Fibroblast of skin of abdomen (primary cell): ENCODE measurements at places on chromosomes 6 and 20.

DNA sequence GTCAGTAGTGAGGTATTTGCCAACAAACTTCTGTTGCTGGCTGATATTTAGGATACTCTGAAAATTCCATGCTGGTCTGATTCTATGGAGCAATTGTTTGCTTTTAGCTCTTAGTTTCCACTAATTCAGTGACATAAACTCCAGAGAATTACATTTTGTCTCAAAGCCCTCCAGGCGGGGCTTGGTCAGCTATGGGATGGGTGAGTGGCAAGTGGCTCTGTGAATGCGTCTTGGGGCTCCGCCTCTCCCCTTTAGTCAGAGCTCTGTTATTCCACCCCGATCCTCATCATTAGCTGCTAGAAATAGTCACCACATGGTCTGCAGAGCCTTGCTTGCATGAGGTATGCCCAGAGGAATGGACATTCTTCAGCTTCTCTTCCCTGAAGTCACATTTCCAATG lies 540.6 kb downstream of the QKI start:
- DNase-seq = peak; percentile 91

GRCh38 chr6:149834513-149835481 lies 29.4 kb downstream of the LRP11 start:
- peak; percentile 65 for DNase-seq

GRCh38 chr6:144657691-144658090 lies 372.6 kb downstream of the UTRN start:
- DNase-seq = peak; percentile 45

DNA sequence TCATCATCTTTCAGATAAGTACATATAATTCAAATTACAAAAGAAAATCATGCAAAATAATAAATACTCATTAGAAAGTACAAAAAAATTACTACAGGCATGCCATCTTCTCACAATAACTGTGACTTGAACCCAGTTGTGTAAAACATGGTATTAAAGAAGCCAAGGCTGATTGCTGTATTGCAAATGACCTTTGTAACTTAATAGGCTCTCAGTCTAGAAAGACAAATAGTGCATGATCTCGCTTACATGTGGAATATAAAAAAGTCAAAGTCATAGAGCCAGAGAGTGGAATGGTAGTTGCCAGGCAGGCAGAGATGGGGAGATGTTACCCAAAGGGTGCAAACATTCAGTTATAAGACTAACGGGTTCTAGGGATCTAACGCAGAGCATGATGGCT lies 626.1 kb downstream of the COL12A1 start:
- no peak for DNase-seq

- DNase-seq = no peak
These were observed 640 bp downstream of the NFS1 start for GRCh38 chr20:35698298-35699126.

DNA sequence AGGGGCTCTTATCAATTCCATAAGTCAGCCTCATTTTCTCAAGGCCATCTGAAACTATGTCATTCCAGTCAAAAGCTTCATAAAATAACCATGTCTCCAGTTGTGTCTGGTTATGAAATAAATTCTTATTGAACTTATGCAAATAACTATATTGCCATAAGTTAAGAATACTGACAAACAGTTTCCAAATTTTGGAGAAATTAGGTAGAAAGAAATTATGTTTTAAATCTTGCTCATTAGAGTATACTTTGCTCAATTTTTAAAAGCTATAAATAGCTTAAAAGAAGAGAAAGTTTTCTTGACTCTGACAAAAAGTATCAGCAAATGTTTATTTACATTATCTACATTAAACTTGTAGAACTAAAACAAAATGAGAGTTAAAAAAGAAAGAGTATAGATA lies 63.0 kb upstream of the MRAP2 start:
- DNase-seq = no peak

DNA sequence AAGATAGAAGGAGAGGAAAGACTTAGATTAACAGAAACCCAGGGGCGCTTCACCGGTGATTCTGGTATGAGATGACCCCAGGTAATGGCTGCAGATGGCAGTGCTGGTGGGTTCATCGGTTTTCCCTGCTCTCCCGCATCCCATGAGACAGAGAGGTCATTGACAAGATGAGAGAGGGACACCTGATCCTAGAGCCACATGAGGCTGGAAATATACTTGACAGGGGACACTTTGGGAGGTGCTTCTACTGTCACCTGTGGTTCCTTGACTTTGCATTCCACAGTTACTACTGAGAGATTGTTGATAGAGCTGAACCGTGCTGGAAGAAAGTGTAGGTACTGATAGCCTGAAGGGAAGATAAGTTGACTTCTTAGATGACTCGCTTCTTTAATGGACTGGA lies 74.3 kb downstream of the SYNDIG1 start:
- DNase-seq = no peak

DNA sequence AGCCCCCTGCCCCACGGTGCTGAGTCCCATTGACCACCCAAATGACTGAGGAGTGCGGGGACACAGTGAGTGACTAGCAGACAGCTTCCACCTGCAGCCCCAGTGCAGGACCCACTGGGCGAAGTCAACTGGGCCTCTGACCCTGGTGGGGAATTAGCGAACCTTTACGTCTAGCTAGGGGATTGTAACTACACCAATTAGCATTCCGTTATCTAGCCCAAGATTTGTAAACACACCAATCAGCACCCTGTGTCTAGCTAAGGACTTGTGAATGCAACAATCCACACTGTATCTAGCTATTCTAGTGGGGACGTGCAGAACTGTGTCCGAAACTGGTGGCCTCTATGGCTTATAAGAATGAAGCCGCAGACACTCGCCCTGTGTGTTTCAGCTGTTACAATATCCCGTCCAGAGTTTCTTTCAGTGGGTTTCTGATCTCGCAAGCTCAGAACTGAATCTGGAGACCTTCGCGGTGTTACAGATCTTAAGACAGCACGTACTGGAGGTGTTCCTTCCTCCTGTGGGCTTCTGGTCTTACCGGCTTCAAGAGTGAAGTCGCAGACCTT lies 21.1 kb upstream of the GMPR start:
- no peak for DNase-seq

- no peak for DNase-seq
These were observed 50.2 kb upstream of the CHRNA4 start for GRCh38 chr20:63411151-63411897.

- DNase-seq = no peak
These were observed 24.1 kb downstream of the HM13 start for GRCh38 chr20:31538326-31538725.

- peak; percentile 82 for DNase-seq
These were observed 178.4 kb upstream of the SUPT3H start for GRCh38 chr6:45555981-45556771.

DNA sequence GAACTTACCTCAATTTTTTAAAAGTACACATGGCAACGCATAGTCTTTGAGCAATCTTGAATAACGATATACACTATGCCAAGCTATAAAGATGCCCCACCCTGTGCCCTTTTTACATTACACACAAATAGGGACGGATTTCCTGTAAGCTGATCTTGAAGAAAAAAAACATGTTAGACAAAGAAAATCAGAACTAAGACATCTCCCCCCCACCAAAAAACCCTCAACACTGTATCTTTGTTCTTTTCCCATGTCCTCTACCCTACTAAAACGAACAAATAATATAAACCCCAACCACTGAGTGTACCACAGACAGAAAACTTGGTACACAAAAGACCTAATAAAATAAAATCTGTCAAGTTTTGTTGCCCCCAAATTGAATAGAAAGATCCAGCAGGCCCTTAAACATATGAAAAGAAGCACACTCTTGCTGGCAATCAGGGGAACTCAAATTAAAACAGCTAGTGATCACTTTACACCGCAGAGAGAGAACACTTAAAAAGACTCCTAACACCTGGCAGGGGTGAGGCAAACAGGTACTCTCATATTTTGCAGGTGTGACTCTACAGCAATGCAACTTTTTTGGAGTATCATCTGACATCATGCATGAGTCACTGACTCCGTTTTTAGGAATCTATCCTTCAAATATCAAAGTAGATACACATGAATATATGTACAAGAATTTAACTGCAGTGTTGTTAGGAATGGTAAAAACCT lies 29.6 kb downstream of the BACH2 start:
- DNase-seq = no peak

DNA sequence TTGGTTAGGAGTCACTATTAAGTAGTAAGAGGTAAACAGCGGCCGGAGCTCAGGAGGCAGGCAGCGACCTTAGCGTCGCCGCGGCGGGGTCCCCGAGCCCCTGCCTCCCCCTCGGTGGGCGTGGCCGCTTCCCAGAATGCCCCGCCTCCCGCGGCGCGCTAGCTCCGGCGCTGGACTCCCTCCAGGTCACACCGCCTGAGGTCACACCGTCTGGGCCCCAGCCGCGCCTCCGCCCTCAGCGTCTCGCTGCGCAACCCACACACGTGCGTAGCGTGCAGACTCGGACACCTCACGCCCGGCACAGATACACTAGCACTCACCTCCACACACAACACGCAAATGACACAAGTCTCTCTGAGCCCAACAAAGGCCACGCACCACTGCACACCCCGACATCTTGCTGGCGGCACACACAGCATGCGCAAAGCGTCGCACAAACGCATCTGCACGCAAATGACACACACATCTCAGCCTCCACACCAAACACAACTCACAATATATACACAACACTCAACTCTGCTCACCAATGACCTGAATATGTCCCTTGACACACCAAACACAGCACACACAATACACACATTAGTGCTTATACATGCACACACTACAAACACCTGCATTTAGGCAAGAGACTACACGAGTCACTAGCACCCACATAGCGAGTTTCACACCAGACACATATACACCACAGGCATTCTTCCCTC lies 17.6 kb upstream of the CDKN1A start:
- peak; percentile 35 for DNase-seq

DNA sequence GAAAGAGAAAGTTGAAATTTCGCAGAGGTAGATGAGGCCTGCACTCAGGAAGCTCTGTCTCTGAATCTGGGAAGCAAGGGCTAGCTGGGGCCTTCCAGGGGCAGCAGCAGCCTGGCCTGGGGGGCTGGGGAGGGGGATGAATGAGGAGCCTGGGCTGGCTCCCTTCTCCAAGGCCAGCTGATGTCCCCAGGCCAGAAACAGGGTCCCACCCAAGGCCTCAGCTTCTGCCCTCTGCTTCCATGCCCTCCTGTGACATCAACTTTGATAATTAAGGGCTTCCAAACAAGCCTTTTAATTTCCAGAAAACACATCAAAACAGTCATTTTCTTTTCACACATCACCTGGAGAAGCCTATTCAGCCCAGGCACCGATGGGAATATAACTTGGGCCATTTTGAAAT lies 15.4 kb downstream of the TFAP2A start:
- DNase-seq = no peak

DNA sequence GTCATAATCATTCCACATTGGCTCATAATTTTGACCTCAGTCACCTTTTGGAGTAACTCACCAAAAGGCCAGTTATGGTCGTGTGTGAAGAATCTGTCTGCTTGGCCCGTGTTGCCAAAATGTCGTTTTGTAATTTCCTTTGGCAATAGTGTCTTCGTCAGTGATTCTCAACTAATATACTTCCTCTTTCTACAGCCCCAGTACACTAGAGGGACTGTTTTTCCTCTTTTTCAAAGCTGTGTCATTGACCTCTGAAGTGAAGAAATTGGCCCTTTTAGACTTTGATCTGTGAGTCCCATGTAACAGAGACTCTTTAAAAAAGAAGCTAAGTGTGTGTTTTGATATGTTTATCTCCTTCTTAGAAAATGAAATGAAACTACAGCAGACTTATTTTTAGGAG lies 5.2 kb downstream of the FOXO3 start:
- peak; percentile 65 for DNase-seq

GRCh38 chr6:111585241-111585973 lies 20.3 kb downstream of the TRAF3IP2 start:
- DNase-seq = peak; percentile 72

GRCh38 chr20:1390581-1391403 lies 2.1 kb downstream of the FKBP1A start:
- DNase-seq = no peak

- no peak for DNase-seq
These were observed 2.1 kb downstream of the DNMT3B start for GRCh38 chr20:32764005-32764960.

GRCh38 chr6:36865835-36866234 lies 8.8 kb downstream of the PPIL1 start:
- no peak for DNase-seq

- DNase-seq = no peak
These were observed 56.9 kb downstream of the HAO1 start for GRCh38 chr20:7883309-7883708.

GRCh38 chr6:38714239-38715015 lies 684 bp upstream of the DNAH8 start:
- DNase-seq = no peak

GRCh38 chr6:17015551-17016381 lies 86.1 kb upstream of the STMND1 start:
- DNase-seq = no peak

- peak; percentile 0 for DNase-seq
These were observed 16.9 kb downstream of the TDRD6 start for GRCh38 chr6:46704562-46704961.

DNA sequence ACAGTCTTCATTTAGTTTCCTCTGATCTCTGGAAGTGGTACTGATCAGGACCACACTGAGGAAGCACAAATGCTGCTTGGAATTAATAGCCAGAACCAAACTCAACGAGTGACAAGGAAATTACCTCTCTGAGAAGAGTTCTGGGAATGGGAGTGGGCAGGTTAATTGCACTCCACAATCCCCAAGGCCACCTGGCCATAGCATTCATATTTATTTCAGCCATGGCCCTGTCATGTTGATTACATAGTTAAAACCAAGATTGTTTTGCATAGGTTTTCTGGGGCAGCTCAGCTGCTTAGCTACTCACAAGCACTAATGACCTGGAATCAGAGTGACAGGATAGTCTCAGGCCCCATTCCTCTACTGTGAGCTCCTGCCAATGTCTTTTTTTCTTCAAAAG lies 230.2 kb upstream of the RIMS1 start:
- no peak for DNase-seq

- no peak for DNase-seq
These were observed 3.5 kb upstream of the MYT1 start for GRCh38 chr20:64160526-64161355.

GRCh38 chr20:14979453-14979986 lies 642.1 kb upstream of the FLRT3 start:
- DNase-seq = no peak

DNA sequence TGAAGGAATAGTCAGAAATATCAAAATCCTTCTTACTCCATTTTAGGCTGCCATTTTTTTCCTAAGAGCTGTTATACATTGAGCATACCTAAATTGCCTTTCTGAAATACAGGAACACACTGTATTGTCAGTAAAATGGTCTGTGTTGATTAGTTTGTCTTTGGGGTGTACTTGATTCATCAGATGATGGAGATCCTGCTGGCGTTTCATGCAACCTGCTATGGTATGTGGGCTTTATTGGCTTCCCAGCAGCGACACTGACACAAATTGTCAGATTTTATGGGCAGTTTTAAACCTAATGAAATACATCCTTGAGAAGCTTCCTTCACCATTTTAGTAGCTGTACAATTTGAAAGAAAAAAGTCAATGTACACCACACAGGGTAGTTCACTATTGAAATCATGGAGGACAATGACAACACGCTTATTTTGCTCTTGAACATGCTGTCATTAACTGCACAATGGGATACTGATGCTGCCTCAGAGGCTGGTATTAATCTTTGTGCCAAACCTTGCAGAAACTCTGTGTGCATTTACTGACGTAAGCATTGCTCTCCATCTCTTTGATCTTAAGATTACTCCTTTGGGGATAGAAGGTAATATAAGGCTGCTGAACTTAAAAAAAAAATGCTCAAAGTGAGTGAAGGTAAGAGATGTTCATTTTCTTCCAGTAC lies 124.9 kb downstream of the LAMA2 start:
- DNase-seq = no peak
